Eye (tissue), 1 donor: ENCODE measurements at places on chromosomes 4 and X.
A peak's percentile ranks its signal among the peaks of the same experiment; 100 is the strongest.

DNA sequence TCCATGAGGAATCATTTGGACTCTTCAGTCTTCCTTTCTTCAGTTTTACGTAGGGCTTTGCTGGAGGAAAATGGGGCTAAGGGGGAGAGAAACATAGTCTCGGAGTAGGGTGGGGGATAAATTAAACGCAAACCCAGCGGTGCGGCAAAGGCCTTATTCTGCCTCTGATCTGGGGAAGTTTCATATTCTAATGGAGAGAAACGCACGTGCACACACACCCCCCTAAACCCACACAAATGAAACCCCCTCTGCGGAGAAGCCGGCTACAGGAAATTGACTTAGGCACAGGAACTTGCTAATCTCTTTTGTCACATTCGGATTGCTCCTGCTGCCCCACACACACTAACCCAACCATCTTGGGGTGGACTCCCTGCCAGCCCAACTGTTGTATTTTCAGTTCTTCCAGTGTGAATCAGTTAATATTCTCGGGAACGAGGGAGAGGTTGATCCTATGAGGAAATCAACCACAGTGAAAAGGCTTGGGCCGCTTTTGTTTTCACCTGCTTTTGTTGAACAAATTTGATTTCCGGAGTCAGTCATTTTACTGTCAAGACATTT lies at the start of gene RHOH:
Gene RHOH (plus strand): TSS at position 308 of the 558 bp plus-strand sequence. CDS start 46,356 bp downstream, outside the sequence.
- peak; percentile 25 for DNase-seq

DNA sequence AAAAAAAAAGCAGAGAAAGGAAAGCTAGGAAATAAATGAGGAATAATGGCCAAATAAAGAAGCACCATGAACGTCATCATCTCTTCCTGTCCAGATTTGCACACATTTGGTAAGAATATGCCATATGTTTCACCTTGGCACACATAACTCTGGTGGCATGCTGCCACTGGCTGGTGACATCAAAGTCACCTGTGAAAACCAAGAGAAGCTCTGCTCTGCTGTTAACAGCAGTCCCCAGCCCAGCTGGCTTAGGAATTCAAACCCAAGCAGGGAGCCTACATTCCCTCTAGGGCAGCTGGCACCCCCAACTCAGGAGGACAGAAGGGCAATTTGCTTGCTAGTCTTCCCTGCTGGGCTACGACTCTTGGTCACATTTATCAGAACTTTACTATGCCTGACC lies 77.6 kb downstream of the RASL11B start:
- no peak for DNase-seq

GRCh38 chr4:157896726-157897125 lies 276.1 kb downstream of the GASK1B start:
- no peak for DNase-seq

GRCh38 chr4:109294006-109294405 lies 8.5 kb downstream of the COL25A1 start:
- no peak for DNase-seq

- no peak for DNase-seq
These were observed 52.3 kb downstream of the IL1RAPL2 start for GRCh38 chrX:104618106-104618895.

GRCh38 chrX:148722966-148723365 lies 222.5 kb downstream of the AFF2 start:
- no peak for DNase-seq

DNA sequence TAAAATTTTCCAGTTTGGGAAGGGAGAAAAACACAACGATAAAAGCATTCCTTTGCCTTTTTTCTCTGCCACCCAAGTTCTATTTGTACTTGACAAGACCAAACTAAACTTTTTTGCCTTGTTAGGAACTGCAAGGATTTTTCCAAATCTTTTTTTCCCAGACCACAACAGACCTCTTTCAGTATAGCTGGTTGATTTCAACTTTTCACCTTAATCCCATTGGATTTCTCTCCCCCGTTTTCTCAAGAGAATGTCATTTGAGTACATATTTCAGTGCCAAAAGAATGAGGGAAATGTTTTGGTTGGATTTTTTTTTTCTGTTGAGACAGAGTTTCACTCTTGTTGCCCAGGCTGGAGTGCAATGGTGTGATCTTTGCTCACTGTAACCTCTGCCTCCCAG lies 18.5 kb upstream of the SGMS2 start:
- no peak for DNase-seq

- no peak for DNase-seq
These were observed 172.7 kb upstream of the TBC1D9 start for GRCh38 chr4:140928880-140929279.

DNA sequence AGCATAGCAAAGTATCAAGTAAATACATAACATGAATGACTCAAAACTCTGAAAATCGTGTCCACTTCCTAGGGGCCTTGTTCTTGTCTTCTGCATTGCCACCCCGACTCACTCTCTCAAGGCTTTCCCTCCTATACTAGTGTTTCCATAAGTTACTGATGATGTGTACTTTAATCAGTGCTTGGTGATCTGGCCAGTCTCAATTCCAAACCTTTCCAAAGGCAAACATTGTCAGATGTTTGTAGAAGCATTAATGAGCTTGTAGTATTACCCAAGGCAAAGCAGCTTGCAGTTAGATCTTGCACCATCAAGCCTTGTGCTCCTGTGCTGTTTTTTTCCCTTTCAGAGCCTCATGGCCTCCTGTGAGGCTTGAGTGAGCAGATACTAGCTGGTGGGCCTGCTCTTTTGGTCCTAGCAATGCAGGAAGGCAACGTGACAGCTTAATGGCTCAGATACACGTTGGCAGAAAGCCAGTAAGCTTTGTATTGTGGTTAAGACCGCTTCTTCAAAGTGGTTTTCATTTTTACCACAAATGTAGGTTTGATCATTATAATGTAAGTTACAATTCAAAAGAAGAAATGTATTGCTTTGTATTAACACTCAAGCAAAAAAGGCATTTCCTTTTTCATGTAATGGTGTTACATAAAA lies 51.8 kb downstream of the RBPJ start:
- DNase-seq: peak; percentile 72

- no peak for DNase-seq
These were observed 306.3 kb upstream of the PCDH7 start for GRCh38 chr4:30413915-30414314.

GRCh38 chrX:16953606-16954211 lies 7.3 kb downstream of the REPS2 start:
- no peak for DNase-seq

DNA sequence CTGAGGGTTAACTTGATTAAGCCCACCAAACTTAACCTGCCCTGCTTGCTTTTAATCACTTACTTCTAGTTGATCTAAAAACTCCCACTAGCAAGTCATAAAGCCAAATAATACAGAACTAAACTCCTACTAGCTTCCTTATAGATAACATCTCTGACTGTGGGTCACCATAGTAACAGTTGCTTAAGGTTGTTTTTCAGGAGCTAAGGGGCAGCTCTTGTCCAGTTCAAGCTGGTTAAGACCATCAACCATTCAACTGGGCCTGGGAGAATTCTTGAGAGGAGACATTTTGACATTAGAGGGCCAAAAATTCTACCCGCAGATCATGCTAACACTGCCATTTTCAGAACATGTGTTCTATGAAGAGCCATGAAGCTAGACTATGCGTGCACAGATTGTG lies 67.0 kb downstream of the UCHL1 start:
- DNase-seq: no peak

DNA sequence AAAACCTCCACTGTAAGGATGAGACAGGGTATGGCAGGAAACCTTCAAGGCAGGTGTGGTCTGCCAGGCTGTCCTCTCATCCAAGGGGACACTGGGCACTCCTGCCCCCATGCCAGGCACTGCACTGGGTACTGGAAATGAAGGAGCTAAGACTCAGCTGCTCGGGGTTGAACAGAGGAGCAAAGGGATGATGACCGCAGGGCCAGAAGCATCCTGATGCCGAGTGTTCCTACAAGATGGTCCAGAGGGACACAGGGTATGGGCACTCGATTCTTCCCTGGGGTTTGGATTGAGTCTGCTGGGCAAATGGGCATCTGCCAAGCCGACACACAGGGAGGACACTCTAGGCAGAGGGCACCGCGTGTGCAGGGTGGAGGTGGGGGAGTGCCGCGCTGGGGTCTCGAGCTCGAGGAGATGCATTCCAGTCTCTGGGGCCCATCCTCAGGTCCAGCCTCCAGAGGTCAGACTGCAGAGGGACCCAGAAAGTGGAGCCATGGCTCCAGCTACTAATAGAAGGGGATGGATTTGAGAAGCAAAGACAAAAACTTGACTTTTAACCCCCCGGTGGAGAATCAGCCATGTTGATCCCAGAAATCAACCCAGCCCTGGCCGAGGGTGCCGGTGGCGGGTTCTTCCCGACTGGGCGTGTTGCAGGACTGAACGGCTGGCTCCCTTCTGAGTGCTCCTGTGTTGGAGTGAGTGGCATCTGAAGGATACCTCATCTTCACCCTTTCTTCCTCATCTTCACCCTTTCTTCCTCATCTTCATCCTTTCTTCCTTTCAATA lies 247.0 kb downstream of the AFAP1 start:
- no peak for DNase-seq

- DNase-seq: no peak
These were observed 3.6 kb downstream of the GTPBP6 start for GRCh38 chrX:314781-315595.

GRCh38 chr4:16692961-16693506 lies 205.4 kb downstream of the LDB2 start:
- DNase-seq: no peak

DNA sequence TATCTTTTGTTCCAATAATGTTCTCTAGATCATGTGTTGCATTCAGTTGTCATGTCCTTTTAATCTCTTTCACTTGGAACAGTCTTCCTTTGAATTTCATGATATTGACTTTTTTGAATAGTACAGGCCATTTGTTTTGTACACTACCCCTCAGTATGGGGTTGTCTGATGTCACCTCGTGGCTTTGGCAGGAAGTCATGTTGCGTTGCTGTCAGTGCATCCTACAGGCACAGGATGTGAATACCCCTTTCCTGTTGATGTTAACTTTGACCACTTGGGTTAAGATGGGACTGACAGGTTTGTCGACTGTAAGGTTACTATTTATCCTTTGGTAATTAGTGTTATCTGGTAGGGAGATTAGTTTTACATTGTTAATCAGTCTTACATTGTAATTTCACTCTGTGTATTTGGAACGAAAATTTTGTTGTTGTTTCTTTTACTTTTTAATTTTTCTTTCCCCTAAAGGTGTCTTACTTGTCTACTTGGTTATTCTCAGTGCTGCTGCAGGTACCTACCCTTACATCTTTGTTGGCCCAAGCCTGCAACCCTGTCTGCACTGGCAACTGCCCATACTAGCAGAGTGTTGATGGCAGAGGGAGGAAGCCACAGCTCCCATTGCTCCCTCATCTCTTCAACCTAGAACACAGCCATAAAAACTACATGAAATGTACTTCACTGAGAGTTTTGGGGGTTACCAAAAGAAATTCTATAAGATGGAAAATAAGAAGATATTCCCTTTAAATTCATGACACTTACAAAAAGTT lies 14.7 kb upstream of the ATP8A1 start:
- no peak for DNase-seq

DNA sequence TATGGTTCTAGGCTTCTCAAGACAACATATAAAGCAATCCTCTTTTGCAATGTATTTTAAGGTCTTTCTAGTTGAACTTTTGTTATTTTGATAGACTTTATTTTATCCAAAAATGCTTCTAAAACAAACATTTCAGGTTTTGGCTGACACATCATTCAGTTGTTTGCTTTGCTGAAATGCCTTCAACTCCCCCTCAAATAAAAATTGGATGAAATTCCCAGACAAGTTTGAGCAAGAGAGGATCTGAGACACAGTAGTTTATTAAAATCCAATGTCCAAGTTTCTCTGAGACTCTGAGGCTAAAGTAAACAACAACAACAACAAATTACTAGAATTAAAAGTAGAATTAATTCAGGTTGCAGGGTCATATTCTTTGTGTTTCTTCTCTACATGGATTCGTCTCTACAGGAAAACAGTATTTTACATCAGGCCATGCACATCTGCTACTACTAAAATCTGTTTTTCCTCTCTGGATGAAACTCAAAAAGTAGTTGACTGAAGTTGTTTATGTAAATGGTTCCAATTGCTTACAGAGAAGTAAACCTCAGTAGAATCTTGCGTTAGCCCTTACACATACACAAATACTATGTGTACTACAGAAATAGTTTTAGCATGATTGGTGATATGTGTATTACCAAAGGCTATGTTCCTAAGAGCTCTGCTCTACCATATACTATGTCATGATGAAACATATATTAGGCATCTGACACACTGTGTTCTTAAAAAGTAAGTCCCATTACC lies 64.9 kb downstream of the PRSS12 start:
- DNase-seq: peak; percentile 35
